ENCODE measurements at places on chromosomes 1 and 21. TPM values are rescaled to one million over a fixed set of nuclear protein-coding genes. Genes with fewer than 3 reads are reported as not detected.
A peak's percentile ranks its signal among the peaks of the same experiment; 100 is the strongest.

Gene FCRL4
- total RNA-seq, result not detected

Gene CA6
- not detected for total RNA-seq

Gene SPRR4
- not detected for total RNA-seq

Gene GJA4
- 26.8 TPM for total RNA-seq

GRCh38 chr1:205046870-205047269 lies 3.9 kb downstream of the CNTN2 start:
- DNase-seq, result no peak

DNA sequence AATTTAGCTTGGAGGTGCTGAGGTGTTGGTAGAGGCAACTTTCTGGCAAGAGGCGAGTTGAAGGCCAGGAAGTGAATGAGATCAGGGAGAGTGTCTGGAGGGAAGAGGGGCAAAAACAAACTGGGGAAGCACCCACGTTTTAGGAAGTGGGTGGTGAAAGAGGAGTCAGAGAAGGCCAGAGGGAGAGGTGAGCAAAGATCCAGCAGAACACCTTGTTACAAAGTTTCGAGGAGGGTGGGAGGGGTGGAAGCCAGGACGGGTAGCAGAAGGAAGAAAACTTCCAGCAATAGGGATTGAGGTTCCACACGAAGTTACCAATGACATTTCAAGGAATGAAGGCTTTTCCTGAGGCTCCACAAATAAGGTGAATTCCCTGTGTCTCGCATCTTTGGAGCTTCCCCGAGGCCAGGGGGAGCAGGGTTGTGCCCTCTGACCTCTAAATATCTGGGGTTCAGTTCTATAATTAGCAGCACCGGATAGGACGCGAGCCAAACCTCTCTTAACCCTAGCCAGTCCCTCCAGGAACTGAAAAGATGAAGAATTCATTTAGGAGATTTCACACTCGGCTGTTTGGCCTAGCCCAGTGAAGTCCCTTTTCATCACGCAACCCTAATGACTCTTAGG lies 578 bp upstream of the SESN2 start:
- no peak for DNase-seq

DNA sequence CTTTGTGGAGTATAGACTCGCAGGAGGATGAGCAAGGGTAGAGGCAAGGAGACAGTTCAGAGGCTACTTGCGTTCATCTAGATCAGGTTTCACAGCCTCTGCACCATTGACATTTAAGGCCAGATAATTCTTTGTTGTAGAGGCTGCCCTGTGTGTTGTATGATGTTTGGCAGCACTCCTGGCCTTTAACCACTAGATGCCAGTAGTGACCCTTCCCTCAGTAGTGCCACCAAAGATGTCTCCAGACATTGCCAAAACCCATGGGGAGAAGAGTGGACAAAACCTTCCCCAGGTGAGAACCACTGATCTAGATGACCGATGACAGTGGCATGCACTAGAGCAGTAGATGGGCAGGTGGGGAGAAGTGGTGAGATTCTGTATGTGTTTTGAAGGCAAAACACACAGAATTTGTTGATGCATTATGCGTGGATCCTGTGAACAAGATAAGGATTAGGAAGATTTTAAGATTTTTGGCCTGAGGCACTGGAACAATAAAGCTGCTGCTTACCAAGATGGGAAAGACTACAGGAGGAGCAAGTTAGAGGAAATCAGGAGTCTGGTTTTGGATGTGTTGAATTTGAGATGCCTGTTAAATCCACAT lies 9.9 kb upstream of the COG2 start:
- no peak for DNase-seq

DNA sequence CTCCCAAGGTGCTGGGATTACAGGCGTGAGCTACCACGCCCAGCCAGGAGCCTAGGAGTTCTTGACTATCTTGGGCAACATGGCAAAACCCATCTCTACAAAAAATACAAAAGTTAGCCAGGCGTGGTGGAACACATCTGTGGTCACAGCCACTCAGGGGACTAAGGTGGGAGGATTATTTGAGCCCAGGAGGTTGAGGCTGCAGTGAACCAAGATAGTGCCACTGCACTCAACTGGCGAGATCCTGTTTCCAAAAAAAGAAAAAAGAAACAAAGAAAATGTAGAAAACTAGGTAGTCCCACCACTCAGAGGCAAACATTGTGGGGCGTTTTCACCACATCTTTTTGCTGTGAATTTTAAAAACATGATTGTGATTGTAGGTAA lies 141.3 kb downstream of the ZZZ3 start:
- no peak for DNase-seq

DNA sequence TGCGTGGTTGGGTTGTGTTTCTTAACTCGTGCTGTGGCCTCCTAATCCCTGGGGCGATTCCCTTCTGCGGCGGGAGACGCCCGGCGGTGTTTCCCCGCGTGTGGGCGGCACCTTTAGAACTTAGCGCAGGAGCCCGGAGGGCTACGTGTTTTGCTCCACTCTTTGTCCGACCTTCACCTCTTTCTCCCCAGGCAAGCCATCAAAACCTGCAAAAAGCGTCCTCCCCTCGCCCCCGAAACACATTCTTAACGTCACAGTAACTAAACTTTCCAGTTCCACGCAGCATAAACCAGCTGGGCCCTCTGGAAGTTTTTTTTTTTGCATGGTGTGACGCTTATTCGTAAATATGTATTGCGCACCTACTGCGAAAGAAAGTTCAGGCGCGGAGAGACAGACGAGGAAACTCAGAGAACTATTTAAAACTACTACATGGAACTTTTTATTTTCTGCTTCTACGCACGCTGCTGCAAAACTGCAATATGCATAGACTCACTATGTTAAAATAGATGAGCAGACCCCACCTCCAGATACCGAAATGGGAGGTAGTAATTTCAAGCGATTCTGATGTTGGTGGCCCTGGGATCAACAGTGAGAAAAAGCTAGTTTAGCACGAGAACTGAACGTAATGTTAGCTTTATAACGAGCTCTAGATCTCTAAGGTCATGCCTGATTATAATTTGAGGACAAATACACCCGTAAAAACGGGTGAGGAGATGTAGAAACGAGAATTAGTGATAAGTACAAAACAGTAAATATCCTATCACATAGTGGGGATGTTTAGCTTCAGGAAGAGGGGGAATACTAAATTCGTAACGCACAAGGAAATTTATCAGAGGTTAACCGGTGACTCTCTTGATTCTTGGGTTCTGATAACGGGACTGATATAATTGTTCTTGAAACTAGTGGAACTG lies 920 bp downstream of the MTR start:
- DNase-seq, result no peak

DNA sequence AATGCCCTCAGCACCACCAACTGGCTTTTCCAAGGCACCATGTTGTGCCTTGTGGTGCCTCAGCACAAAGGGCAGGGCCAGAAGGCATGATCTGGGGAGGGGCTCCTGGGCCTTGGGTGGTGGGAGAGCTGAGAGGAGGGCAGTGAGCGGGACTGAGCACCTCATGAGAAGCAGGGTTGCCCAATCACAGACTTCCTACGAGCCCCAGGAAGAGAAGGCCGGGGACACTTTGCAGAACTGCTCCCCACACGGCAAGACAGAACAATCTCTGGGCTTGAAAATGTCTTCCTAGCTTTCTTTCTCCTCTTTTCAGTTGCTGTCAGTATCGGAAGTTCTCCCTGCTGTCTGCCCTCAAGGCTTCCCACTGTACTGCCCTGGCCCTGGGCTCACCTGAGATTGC lies 6.8 kb downstream of the KCNJ10 start:
- DNase-seq, result no peak

DNA sequence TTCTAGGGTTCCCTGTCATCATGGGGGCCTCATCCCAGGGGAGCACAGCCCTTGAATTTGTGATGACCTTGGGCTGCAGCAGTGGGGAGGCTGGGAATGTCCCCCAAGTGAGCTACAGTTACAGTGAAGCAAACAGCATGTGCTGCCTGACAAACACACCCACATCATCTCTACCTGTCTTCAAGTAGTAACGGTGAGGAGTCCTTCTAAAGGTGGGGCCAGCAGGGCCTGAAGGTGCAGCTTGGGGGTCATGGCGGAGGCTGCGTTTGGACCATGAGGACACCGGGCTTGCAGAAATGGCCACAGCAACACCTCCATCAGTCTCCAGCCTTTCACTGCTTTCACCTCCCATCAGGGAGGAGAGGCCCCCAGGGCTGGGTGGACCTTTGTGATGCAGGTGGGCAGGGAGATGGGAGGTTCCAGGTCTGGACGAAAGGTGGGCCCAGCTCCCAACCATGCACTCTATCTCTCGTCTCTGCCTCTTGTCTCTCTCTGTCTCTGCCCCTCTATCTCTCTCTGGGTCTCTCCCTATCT lies 55.7 kb downstream of the WNT9A start:
- DNase-seq, result peak; percentile 67

DNA sequence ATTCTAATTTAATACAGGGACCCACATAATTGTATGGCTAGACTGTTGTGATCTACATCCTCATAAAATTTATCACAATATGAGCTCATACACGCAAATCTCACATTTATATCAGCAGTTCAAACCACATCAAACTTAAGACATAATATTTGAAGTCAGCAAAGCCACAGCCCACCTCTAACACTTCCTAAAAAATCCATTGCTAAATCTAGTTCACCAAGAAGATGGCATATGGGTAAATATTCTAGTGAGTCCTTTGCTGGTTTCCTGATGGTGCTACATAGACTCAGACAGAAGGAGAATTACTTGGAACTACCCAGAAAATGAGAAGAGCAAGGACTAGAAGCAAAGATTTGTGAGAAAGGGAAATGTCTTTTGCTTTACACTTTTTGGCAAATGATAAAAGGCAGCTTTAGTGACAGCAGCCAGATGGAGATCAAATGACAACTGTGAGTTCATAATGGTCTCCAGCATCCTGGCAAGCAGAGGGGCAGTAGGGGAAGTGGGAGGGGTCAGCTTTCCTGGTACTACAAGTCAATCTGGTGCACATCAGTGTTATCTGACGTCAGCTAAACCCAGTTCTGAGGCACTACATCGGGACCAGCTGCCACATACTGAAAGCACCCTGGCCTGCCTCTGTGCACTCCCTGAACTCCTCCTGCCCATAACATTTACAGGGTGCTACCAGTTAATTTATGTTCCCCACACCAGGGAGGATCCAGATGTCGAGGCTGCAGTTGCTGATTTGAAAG lies 10.6 kb upstream of the GADD45A start:
- DNase-seq, result no peak

DNA sequence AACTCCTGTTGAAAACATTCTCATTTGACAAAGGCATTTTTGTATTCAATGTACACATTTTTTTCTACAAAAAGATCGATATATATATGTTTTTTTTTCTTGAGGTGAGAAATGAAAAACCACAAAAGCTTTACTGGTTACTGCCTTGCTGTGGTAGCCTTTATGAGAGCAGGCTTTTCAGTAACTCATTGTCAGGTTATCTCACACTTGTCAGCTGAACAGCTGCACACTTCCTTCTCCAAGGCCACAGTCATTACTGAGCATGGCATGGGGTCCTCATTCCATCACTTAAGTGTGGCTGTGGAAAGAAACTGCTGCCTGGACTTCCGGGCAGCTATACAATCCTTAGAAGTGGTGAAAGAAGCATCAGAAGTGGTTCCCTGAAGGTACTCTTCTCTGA lies 169.3 kb upstream of the ZP4 start:
- no peak for DNase-seq

DNA sequence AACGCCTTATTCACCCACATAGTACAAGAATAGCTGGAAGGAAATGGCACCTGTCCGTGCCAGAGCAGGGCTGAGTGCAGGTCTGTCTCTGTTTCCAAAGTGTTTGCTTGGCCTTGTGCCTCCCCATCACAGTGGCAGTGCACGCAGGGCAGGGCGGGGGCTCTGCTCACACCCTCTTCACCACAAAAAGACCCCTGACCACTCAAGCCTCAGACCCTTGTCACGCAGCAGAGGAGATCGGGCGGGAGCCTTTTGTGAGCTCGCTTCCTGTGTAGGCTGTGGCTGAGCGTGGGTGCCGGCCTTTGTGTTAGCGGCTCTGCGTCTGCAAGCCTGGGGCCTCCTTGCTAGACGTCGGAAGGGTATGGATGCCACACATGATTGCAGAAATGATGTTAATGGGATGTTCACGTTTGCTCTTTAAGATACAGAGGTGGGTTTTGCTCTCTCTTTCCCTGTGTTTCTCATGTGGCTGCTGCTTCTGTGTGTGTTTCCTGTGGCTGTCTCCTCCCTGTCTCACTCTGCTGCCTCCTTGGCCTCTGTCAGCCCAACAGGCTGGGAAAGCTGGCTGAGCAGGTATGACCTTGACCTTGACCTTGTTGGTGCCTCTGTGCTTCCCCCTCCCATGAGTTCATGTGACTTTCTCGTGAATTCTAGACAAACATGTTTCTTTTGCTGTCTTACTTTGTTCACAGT lies 45.4 kb downstream of the S100B start:
- no peak for DNase-seq

GRCh38 chr1:152859696-152860095 lies at the start of gene LCE7A:
TSS of gene LCE7A (plus strand) at chr1:152859996. CDS start at chr1:152860698, 702 bp downstream.
- DNase-seq, result no peak

DNA sequence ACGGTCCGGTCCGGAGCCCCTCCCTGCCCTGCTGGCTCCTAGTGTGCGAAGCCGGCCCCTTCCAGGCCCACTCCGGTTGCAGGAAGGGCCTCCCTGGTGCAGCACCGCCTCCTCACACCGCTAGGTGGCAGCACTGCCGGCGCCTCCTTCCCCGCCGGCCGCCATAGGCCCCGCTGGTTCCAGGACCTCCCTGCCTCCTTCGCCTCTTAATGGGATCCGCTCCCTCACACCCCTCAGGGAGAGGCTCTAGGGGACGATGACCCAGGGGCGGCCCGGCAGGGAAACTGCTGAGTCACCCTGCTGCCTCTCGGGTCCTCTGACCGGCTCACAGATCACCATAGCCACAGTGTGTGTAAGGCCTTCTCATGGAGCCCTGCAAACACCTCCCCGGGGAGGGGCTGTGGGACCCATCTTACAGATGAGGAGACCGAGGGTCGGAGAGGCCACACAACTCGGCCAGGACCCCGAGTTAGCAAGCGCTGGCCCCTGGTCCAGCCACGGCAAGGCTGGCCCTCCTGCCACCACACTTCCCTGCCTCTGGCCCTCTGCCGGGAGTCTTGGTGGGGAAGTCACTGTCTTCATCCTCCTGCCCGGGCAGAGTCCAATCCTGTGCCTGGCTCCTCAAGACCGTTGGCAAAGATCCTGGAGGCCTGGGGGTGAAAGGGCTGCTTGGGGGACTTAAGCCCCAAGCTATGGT lies 1.6 kb upstream of the AJAP1 start:
- DNase-seq, result peak; percentile 87

DNA sequence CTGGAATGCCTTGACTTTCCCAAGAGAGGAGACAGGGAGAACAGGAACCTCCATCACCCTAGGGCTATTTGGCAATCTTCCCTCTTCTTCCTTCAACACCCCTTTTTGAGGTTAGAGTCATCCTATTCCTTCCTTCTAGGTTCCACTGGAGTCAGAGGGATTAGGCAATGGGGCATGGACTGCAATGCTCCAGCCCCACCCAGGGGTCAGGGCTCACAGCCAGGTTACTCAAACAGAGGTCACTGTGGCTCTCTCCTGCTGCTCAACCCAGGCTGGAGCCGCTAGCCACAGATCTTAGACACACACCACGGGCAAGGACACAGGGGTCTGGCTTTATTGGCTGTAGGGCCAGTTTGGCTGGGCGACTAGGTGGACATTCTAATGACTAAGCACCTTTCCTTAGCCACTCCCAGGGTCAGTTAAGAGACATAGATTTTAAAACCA lies 145.5 kb upstream of the NRIP1 start:
- peak; percentile 86 for DNase-seq

- no peak for DNase-seq
These were observed 343.6 kb downstream of the NPHP4 start for GRCh38 chr1:5648410-5649165.
